Stimulated activated CD4-positive, alpha-beta T cell treated with anti-CD3 and anti-CD28 coated beads, Interleukin-15, amount 100 ng/mL, for 1 hour (primary cell): ENCODE measurements at places on chromosomes 1 and 21.

GRCh38 chr1:148333875-148334338 lies 149.2 kb downstream of the PPIAL4G start:
- DNase-seq, result no peak

DNA sequence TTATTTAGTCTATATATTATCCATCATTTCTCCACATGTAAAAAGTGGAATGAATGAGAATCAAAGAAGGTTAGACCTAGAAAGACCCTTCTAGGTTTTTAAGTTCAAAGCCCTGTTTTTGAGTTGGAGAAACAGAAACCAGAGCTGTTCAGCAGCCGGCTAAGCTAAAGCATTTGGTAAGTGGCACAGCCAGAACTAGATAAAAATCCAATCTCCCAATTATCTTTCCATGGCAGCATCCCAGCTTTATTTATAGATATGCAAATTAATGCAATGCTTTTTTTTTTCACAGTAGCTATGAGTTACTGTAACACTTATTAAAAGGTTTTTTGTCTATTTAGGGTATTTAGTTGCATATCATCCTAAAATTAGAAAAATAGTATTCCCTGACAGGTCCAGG lies 85.1 kb downstream of the NIBAN1 start:
- no peak for DNase-seq

DNA sequence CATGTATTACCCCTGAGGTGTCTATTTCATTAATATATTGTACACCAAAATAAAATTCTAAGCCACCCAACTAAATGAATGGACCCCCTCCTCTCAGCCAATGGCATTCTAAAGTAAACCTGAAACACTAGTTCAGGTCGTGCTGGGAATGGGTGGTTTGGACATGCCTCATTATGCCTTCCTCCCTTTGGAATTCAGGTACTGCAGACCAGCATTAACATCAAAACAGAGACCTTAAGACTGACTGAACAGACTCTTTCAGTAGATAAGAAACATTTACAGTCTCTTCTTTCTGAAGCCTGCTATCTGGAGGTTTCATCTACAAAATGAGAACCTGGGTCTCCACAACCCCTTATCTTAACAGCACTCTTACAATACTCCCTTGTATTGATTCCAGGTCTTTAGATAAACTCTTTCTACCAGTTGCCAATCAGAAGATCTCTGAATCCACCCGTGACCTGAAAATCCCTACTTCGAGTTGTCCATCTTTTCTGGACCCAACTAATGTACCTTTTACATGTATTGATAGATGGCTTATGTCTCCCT lies 93.6 kb downstream of the PKN2 start:
- no peak for DNase-seq

- DNase-seq, result no peak
These were observed 7.0 kb downstream of the ENSA start for GRCh38 chr1:150622303-150622975.

- DNase-seq, result no peak
These were observed 150.3 kb upstream of the SPAG17 start for GRCh38 chr1:118335331-118335732.

DNA sequence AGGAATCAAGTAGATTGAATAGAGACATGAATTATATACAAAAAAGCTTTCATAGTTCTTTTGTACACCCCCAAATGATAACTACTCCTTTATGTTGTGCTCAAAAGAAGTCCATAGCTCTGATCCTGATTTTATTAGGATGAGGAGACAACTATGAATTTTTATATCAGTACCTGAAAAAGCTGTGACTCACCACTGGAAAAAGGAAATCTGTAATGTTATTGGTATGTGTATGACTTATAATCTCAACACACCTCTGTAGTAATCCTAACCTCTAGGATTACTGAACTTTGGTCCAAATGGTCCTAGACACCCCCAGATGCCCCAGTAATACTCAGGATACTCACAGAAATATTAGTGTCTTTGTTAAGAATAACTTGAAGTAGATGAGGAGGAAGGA lies 10.2 kb downstream of the PRKAB2 start:
- no peak for DNase-seq

DNA sequence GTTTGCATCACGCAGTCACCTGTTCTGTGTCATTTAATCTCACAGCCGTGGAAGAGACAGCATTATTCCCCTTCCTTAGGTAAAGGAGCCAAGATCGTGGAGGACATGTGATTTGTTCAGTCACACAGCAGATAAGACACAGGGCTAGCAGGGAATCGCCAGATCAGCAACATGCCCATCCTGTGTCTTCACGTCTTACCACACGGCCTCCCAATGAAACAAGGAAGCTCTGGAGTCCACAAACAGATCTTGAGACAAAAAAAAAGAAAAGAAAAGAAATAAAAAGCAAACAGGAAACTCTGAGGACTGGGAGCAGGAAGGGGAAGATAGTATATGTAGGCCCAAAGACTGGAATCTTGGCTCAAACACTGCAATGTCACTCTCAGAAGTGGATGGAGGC lies 155.3 kb downstream of the ADSS2 start:
- DNase-seq, result no peak

DNA sequence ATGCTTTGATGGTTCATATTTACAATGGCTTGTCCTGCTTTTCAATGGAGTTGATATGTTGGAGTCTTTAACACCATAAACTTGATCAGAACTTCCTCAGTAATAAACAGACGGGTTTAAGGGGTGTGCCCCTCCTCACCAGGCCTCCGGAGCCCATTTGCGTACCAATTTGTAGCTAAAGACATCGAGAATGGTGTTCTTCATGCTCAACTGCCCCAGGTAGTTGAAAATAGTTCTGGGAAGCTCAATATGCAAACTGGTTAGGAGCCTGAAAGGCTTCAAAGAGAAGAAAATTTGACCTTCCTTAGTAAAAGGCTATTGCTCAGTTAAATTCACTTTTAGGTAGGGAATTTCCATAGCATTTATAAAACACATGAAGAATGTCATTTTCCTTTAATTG lies 68.1 kb upstream of the RRP15 start:
- no peak for DNase-seq

DNA sequence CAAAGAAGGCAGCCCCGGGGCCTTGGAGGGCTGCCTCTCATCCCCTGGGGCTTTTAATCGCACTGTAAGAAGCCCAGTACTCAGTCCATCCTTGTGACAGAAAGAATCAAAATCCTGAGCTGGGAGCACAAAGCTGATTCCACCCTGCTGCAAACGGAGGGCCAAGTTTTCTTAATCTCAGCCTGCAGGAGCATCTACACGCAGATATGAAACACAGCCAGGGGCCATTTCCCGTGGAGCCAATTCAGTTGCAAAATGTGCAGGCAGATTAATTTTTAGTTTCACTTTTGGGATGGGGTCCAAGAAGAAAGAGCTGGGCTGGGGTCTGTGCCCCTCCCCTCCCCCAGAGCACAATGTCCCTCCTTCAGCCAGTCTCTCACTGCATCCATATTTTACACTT lies 4.4 kb downstream of the LYPD8 start:
- DNase-seq, result no peak

DNA sequence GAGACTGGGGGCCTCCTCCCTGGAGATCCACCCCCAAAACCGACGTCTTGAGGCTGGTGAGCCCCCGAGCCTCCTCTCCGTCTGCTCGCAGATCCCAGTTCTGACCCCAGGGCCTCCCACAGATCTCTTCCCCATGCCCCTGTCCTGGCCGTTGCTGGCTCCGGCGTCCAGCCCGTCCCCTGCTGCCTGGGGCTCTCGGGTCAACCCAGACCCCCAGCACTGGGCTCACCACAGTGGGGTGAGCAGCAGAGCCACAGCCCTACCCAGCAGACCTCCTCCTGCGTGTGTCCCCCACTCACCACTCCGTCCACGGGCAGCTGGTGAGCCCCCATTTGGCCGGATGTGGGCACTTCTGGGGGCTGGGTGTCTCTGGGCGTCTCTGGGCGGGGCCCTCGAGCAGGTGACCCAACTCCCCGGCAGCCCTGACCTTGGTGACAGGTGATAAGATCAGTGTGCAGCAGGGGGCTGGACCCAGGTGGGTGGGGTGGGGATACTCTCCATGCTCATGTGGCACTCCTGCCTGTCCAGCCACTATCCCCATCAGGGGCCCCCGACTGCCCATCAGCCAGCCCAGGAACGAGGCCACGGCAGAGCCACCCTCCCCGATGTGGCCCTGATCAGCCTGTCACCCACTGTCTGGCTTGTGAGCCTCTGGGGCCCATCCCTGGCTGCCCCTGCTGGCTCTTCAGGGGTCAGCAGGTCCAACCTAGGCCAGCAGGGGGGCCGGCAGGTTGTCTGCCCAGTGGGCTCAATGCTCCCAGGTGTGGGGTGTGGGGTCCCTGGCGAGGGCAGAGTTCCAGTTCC lies 709 bp downstream of the TNFRSF14 start:
- no peak for DNase-seq

- DNase-seq, result no peak
These were observed 120.0 kb downstream of the KIAA0319L start for GRCh38 chr1:35437200-35437599.

GRCh38 chr1:30830537-30830936 lies 73.0 kb upstream of the LAPTM5 start:
- no peak for DNase-seq

DNA sequence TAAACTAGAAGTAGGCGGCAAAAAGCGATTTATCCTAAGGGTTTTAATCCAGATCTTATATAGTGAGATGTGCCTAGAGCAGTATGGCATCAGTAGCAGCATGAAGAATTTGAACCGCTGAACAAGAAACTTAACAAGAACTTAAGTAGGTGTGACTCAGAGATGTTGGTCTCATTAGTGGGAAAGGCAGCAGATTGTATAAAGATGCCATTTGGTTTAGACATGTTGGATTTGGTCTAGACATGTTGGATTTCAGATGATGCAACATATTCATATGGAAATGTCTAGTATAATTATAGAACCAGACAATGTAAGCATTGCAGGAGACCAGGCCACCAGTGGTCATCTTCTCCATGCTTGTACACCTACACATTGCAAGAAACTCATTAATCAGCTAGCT lies 42.1 kb upstream of the ZP4 start:
- no peak for DNase-seq

DNA sequence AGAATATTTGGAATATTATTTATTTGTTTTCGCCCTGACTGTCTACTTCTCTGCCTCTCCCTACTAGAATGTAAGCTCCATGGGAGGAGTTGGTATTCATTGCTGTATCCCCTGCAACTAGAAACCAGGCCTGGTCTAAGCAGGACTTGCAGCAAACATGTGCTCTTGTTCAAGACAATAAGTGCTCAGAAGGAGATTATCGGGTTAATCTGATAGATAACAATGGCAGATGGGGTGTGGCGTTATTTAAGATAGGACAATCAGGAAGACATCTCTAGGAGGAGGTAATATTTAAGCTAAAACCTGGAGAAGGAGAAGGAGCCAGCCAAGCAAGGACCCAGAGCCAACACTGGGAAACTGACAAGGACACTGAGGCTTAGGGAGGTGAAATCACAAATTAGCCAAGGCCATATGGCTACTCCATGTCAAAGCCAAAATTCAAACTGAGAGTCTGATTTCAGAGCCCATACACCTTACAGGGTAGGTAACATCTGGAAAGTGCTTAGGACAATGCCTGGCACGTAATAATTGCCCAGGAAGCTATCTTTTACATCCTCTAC lies 41.5 kb downstream of the STYXL2 start:
- DNase-seq, result no peak

GRCh38 chr1:8134546-8135235 lies 108.6 kb upstream of the ERRFI1 start:
- DNase-seq, result no peak

- no peak for DNase-seq
These were observed 895.9 kb upstream of the ADGRL4 start for GRCh38 chr1:79902418-79902817.

DNA sequence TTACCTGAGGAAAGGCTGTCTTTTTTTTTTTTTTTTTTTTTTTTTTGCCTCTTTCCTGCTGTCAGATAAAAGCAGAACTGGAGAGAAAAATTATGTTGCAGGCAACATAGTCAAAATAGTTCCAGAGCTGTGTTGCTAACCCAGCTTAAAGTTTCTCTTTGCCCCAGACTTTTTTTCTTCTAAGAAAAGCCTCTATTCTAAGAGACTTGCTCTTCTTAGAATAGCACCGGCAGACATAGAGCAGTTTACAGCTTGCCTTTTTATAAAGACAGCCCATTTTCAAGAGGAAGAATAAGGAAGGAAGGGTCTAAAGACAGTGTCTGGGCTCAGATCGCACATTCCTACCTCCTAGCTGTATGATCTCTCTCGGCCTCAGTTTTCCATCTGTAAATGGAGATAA lies 88.7 kb downstream of the TENT5C start:
- no peak for DNase-seq

- no peak for DNase-seq
These were observed 33.2 kb downstream of the AHDC1 start for GRCh38 chr1:27570784-27571183.

GRCh38 chr1:230940848-230941247 lies 37.8 kb downstream of the TTC13 start:
- no peak for DNase-seq

GRCh38 chr1:209550519-209550918 lies 33.0 kb upstream of the CAMK1G start:
- no peak for DNase-seq

- no peak for DNase-seq
These were observed 226.4 kb upstream of the DPYD start for GRCh38 chr1:98147280-98147679.
